ENCODE measurements at places on chromosomes 13 and 19.
A peak's percentile ranks its signal among the peaks of the same experiment; 100 is the strongest.

DNA sequence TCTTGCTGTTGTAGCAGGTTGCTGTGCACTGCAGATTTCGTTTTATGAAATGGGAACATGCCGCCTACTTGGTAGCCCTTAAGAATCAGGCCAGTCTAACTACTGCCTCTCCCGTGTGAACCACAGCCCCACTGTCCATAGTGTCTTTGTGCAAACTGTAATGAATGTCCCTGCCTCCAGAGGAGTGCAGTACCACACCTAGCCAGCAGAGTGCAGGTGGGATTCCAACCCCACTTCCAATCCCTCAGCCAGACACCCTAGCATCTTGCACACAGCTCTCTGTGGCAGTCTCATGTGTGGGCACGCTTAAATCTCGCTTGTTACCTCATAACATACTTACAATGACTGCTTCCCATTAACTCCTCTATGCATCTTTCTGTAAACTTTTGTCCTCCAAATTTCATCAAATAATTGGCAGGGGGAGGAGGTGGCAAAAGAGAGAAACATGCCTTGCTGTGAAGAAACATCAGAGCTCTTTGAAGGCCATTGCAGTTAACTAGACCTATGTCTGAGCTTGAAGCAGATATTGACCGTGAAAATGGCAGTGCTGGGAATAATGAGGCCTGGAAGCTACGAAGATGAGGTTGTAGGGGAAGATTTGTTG is 47.2 kb downstream of the ZAR1L start:
- peak; percentile 17 for DNase-seq

- DNase-seq: no peak
Observed at GRCh38 chr19:46311444-46311843, 14.6 kb downstream of the HIF3A start.

GRCh38 chr13:40420160-40420740 is 246.2 kb downstream of the FOXO1 start:
- no peak for DNase-seq

DNA sequence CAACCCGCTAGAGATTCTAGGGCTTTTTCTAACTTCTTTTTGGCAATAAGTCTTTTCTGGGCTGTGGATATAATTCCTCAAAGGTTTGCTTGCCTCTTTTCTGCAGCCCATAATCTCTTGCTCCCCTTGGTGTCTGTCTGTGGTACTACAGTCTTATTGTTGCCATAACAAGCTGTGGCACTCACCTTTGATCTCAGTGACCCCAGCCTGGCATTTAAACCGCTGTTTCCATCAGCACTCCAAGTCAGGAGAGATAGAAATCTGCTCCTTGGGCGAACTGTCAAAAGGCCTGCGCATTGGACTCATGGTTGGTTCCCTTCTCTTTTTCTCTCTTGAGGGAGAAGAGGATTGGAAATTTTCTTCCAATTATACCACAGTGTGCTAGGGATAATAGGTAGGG is 14.5 kb upstream of the MPHOSPH8 start:
- no peak for DNase-seq

DNA sequence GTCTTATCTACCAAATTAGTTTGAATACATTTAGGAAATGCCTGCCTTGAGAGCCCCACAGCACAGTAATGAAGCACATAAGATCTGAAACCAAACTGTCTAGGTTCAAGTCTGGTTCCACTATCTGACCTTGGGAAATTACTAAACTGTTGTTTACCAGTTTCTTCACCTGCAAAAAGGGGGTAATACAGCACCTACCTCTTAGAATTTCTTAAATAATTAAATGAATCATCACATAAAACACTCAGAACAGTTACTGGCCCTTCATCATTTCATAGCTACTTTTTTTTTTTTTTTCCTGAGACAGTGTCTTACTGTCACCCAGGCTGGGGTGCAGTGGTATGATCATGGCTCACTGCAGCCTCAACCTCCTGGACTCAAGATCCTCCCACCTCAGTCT is 59.6 kb downstream of the USP12 start:
- no peak for DNase-seq

DNA sequence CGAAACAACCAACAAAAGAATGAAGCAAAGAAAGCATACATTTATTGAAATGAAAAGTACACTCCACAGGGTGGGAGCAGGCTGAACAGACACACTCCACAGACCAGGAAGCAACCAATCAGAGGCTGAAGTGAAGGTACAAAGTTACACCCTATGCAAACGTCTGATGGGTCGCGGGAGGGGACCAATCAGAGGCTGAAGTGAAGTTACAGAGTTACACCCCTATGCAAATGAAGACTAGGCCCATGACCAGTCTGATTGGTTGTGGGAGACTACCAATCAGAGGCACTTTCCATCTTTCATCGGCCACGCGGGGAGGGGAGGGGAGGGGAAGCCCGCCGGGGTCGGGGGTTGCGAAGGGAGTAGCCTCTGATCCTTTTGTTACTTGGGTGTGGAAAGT is 12.4 kb upstream of the FBL start:
- DNase-seq: no peak

GRCh38 chr19:6914321-6914720 is 26.9 kb downstream of the ADGRE1 start:
- DNase-seq: no peak

GRCh38 chr13:99993660-99994637 is 12.4 kb downstream of the ZIC2 start:
- peak; percentile 35 for DNase-seq

DNA sequence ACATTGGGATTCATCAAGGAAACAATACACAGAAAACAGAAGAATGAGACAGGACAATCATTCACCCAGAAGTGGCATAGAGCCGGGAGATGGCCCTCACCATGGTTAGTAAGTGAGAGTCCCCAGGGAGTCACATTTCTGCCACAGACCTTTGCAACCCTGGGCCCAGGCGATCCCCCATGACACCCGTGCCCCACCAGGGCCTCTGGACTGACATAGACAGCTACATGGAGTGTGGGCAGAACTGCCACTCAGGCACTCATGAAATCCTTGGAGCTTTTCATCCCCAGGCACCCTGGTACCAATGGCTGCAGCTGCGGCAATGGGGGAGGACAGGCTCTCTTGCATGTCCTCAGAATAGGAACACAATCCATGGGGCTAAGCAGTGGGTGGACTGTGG is 174.5 kb upstream of the TRPC4 start:
- DNase-seq: no peak

DNA sequence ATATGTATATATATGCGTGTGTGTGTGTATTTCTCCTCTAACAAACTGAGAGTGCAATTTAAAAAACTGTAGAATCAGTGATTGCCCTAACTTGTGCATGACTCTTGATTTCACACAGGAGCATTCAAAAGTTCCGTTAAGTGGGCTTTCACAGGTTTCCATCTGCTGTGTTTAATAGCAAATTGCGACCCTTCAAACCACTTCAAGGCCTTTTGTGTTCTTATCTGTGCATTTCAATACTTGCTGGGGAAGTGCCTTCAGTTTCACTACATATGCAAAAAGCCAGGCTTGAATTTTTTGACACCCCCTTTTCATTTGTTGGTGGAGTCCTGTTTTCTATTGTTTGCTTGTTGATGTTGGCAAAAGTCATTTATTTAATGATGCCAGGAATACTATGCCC is 158.0 kb downstream of the TM9SF2 start:
- DNase-seq: no peak

DNA sequence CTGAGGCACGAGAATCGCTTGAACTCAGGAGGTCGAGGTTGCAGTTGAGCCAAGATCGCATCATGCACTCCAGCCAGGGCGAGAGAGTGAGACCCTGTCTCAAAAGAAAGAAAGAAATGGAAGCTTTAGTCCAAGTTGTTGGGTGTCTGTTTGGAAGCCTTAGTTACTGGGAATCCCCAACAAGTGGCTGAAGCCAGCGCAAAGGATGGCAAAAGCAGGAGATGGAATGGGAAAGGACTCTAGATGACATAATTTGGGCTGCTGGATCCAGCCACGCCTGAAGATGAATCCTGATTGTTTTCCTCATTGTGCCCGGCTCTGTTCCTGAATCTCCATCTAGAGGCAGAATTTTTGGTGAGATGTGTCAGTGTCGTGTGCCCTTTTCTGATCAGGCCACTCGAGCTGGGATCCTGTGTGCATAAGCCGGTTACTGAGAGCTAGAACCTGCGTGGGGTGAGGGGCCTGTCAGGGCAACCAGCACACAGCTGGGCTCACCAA is 18.1 kb downstream of the CEBPA start:
- DNase-seq: no peak

DNA sequence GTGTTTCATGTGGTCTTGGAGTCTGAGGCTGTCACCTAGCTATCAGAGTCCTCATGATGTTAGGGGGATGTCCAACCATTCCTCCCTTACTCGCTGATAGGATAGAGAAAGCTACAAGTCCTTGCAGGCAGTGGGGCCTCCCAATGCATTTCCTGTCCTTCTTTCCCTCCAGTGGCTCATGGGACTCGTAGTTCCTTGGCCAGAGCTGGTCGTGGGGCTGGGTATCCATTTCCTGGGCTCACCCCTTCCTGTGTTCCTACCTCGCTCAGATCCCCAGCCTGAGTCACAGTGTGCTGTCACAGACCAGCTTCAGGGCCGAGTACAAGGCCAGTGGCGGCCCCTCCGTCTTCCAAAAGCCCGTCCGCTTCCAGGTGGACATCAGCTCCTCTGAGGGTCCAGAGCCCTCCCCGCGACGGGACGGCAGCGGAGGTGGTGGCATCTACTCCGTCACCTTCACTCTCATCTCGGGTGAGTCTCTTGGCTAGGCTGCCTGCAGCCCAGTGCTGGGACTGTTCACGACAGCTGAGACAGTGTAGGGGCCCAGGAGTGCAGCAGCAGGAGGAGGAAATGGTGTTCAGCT is 19.1 kb downstream of the TMEM150B start:
- DNase-seq: no peak

- DNase-seq: no peak
Observed at GRCh38 chr13:82898586-82898985, 983.7 kb downstream of the SLITRK1 start.

- DNase-seq: no peak
Observed at GRCh38 chr19:53898636-53899341, 10.3 kb upstream of the CACNG7 start.

GRCh38 chr19:3183721-3184641 is 1.7 kb upstream of the NCLN start:
- no peak for DNase-seq
